ENCODE measurements at places on chromosomes 12 and 14. TPM values are rescaled to one million over a fixed set of nuclear protein-coding genes. Genes with fewer than 3 reads are reported as not detected.

GRCh38 chr12:65277994-65278575 lies 398 bp upstream of the MSRB3 start:
- no peak for DNase-seq

DNA sequence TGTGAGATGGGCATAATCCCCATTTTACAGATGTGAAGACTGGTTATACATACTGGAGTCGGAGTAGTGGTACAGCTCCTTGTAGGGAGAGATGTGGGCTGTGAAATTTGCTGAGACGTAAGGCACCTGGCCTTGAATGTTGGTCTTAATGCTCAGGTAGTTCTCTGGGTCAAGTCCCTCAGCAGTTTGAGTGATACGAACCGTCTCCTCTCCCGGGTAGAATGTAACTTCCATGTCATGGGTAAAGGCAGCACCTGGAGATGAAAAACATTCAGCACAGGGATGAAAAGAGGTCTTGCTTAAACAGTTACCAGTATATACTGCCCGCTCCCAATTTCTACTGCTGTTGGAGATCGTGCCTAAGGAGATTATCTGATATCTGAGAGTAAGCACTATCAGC lies 28.3 kb downstream of the NID2 start:
- DNase-seq, result no peak

CELA1 gene
- not detected for total RNA-seq

ADCY4 gene
- 7.9 TPM for total RNA-seq

GRCh38 chr12:127280393-127281275 lies 986.3 kb upstream of the TMEM132C start:
- DNase-seq, result peak; percentile 68

- no peak for DNase-seq
Measured at GRCh38 chr12:124259154-124260066, 35.5 kb upstream of the RFLNA start.
